ENCODE measurements at places on chromosomes 11 and 22. TPM values are rescaled to one million over a fixed set of nuclear protein-coding genes. Genes with fewer than 3 reads are reported as not detected.

CST6 gene
- not detected for total RNA-seq

OR2AG2 gene
- total RNA-seq = 0.15 TPM

GRCh38 chr22:23068832-23069385, 1.4 kb upstream of the GNAZ start:
- H3K27me3 ChIP-seq = peaks cover 16% of the 10 kb centered on the region
- peaks cover 36% of the 10 kb centered on the region for H3K4me1 ChIP-seq
- no peaks in the 10 kb centered on the region for H3K36me3 ChIP-seq
- H3K4me3 ChIP-seq = no peak overlapping the region
- H3K27ac ChIP-seq = no peak overlapping the region

DNA sequence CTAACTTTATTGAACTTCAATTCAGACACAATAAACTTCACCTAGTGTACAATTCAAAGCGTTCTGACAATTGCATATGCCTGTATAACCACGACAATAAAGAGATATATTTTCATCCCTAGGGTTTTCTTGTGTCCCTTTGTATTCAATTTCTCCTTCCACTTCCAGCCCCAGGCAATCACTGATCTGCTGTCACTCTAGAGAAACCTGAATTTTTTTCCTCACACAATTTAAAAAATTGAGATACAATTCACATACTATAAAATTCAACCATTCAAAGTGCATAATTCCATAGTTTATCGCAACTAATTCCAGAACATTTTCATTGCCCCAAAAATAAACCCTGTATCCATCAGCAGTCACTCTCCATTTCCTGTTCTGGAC, 116.6 kb downstream of the MRTFA start:
- H3K27me3 ChIP-seq = no peaks in the 10 kb centered on the region
- no peaks in the 10 kb centered on the region for H3K36me3 ChIP-seq
- H3K4me3 ChIP-seq = no peak overlapping the region
- no peak overlapping the region for H3K27ac ChIP-seq
- no peak for DNase-seq

TMEM223 gene
- 22.9 TPM for total RNA-seq

ANKK1 gene
- 0.47 TPM for total RNA-seq

GRCh38 chr11:10938650-10939387, 81.0 kb upstream of the ZBED5 start:
- no peak overlapping the region for H3K27ac ChIP-seq
- no peaks in the 10 kb centered on the region for H3K27me3 ChIP-seq
- peaks cover 6% of the 10 kb centered on the region for H3K4me1 ChIP-seq
- no peak for DNase-seq

GRCh38 chr11:74203966-74204365, 32.9 kb downstream of the PPME1 start:
- no peak overlapping the region for H3K27ac ChIP-seq
- no peak overlapping the region for H3K4me3 ChIP-seq
- no peaks in the 10 kb centered on the region for H3K27me3 ChIP-seq
- no peaks in the 10 kb centered on the region for H3K4me1 ChIP-seq
- no peak for DNase-seq

- H3K27ac ChIP-seq = peak overlapping the region; percentile 81
- no peak overlapping the region for H3K4me3 ChIP-seq
- no peaks in the 10 kb centered on the region for H3K27me3 ChIP-seq
- no peak for DNase-seq
- H3K4me1 ChIP-seq = peaks cover 31% of the 10 kb centered on the region
- peaks cover 28% of the 10 kb centered on the region for H3K36me3 ChIP-seq
Observed at GRCh38 chr11:58524232-58525036, 16.5 kb upstream of the OR5B21 start.

GRCh38 chr22:20982563-20982882, 426 bp downstream of the LZTR1 start:
- H3K36me3 ChIP-seq = peaks cover 21% of the 10 kb centered on the region
- H3K27me3 ChIP-seq = no peaks in the 10 kb centered on the region
- H3K27ac ChIP-seq = peak overlapping the region; percentile 91
- H3K4me3 ChIP-seq = peak overlapping the region; percentile 77
- no peak for DNase-seq

TRIM48 gene
- total RNA-seq = not detected

GRCh38 chr11:120869516-120870011, 154.3 kb upstream of the TBCEL start:
- no peak overlapping the region for H3K27ac ChIP-seq
- no peak overlapping the region for H3K4me3 ChIP-seq
- no peak for DNase-seq
- no peaks in the 10 kb centered on the region for H3K4me1 ChIP-seq
- no peaks in the 10 kb centered on the region for H3K36me3 ChIP-seq

GRCh38 chr11:116409238-116409637, 363.5 kb downstream of the BUD13 start:
- H3K4me1 ChIP-seq = no peaks in the 10 kb centered on the region
- H3K4me3 ChIP-seq = no peak overlapping the region
- no peak overlapping the region for H3K27ac ChIP-seq
- no peak for DNase-seq

CYTH4 gene
- total RNA-seq = 107 TPM

DNA sequence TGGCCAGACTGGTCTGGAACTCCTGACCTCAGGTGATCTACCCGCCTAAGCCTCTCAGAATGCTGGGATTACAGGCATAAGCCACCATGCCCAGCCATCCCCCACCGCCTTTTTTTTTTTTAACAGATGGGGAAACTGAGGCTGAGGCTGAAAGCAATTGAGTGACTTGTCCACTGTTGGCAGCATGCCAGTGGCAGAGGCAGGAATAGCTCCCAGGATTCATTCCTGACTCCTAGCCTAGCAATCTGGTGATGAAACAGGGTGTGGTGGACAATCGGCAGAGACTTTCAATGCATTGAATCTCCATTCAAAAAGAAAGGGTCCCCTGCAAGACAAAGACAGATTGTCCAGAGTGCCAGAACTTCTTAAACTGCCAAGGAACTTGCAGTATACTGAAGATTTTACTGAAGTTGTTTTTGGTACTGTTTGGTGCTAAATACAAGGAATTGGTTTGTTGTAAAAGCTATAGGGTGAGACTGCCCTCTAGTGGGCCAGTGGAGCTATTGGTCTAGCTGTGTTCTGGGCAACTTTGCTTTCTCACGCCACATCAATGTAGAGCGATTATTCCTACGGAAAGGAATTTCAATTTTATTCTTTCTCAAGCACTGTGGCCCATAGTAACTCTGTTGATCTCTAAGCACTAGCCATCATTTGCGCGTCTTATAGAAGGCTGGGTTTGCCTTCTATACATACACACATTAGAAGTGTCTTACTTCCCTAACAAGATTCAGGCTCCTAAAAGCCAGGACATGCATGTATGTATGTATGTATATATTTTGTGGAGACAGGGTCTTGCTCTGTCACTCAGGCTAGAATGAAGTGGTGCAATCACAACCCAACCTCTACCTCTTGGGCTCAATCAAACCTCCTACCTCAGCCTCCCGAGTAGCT, 21.0 kb downstream of the C22orf31 start:
- H3K36me3 ChIP-seq = peaks cover 14% of the 10 kb centered on the region
- H3K4me3 ChIP-seq = no peak overlapping the region
- peaks cover 14% of the 10 kb centered on the region for H3K4me1 ChIP-seq
- no peak for DNase-seq
- H3K27me3 ChIP-seq = peaks cover 4% of the 10 kb centered on the region

DNA sequence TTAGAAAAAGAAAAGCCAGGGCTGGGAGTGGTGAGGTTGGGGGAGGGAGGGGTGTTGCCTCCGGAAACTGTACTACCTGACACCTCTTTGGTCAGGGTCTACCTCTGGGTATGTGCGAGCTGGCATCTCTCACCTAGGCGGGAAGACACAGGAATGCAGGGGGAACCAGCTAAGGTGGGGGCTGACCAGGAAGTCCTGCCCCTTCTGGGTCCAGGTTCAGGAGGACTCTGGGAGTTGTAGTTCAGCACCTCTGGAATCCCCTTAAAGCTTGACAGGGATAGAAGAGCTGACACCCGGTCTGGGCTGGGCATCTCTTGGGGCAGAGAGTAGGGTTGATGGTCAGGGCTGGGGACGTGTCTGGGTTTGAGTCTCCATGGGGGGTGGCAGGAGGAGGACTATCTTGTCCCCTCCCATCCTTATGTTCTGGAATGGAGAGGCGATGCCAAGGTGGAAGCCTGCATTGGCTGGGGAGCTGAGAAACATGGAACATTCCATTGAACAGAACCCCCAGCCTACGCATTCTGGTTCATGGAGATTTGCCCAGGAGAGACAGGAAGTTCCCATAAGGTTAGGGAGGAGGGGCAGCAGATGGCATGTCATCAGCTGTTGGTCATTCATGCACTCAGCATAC, 2.1 kb upstream of the KIAA1671 start:
- H3K4me1 ChIP-seq = peaks cover 29% of the 10 kb centered on the region
- no peak overlapping the region for H3K4me3 ChIP-seq

DNA sequence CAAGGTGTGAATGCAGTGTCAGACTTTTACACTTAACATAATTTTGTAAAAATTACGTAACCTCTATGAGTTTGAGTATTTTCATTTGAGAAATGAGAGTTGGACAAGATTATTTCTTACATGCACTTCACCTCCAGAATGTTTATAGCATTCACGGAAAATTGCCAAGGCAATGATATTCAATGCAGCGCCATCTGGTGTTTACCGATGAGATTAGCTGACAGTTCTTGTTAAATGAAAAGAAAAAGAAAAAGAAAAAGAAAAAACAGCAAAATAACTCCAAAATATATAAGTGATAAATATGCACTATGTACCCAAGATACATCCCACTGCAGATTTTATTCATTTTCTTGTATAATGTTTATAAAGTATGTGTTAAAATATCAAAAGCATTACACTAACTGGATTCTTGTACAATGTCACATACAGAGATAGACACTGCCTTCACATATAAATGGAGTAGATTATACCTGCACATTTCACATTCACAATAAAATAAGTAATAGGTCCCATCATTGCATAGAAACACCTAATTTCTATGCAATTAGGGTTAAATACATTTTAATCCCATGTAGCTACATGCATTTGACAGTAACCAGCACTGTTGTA, 976.3 kb upstream of the FAT3 start:
- no peaks in the 10 kb centered on the region for H3K27me3 ChIP-seq
- H3K36me3 ChIP-seq = no peaks in the 10 kb centered on the region
- no peaks in the 10 kb centered on the region for H3K4me1 ChIP-seq
- H3K4me3 ChIP-seq = no peak overlapping the region

DNA sequence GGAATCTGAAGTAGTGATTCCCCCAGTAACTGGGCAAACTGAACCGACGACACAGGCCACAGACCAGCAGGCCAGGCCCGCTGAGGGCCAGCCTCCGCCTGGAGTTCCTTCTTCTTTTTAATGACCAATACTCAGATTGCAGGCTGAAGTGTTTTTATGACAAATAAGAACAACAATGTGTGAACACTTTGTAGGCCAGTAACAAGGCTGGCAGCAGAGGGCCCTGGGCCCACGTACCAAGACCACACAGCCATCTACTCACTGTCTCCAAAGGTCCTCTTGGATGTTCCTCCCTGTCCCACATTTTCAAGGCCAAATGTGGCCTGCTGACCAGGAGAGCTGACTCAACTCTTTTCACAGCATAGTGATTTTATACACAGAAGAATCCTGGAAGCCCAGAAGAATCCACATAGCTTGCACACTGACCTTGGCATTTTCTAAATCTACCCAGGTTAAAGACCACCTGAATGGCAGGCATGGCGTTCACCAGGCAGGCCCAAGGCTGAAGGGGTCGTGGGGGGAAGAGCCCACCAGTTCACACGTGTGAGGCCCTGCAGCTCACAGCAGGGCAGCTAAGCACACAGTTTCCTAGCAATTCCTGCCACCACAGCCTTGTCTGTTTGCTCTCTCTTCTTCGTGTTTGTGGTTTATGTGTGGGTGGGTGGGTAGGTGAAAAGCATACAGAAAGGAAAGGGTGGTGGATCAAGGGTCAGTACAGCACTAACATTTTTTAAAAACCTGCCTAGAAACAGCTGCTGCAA, 13.3 kb downstream of the SMCO4 start:
- peak; percentile 76 for DNase-seq
- peaks cover 45% of the 10 kb centered on the region for H3K4me1 ChIP-seq
- H3K36me3 ChIP-seq = no peaks in the 10 kb centered on the region
- no peak overlapping the region for H3K4me3 ChIP-seq
- no peaks in the 10 kb centered on the region for H3K27me3 ChIP-seq

DNA sequence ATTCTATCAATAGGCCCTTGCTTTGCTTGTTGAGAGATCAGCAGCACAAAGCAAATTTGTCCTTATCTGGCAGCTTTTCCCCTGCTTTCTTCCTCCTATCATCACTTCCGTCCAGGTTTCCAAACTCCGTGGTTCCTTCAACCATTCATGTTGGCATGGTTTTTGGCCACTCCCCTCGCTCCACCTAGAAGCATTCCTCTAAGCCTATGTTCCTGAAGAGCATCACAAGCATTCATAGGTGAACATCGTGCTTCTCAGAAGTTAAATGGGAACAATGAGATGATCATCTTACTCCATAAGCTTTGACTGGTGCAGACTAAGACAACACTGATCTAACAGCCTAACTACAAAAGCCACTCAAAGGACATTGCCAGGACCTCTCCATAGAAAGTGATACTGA, 86.3 kb downstream of the ETS1 start:
- H3K27ac ChIP-seq = peak overlapping the region; percentile 99
- no peak overlapping the region for H3K4me3 ChIP-seq
- no peak for DNase-seq

DNA sequence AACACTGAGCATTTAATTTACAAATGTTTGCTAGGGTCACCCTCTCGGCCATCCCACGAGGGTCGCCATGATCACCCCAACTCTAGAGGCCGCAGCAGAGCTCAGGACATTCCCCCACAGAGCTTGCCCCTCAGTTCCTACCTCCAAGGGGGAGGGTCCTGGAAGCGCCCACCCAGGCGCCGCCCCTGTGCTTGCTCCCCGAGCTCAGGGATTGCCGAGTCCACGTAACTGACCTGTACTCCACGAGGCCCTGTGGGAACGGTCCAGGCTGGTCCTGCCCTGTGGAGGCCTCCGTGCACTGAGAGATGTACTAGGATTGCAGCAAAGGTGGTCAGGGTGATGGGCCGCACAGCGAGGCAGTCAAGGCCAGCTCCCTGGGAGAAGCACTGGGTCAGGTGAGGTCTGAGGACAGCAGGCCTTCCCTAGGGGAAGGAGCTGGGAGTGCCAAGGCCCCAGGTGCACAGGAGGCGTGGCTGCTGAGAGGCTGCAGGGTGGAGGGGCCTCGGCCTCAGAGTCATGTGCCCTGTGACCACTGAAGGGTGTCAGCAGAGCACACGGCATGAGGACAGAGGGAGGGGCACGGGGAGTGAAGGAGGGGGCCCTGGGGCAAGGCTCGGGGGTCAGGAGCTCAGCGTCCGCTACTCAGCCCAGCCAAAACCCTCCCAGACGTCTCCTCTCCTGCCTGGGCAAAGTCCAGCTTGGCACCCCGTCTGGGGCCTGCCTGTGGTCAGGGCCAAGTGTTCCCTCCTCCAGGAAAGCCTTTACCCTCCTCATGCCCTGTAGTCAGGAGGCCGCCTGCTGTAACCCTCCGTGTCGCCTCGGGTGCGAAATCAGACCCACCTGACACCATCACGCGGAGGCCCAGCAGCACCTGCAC, 2.4 kb upstream of the MIOX start:
- H3K4me1 ChIP-seq = peaks cover 5% of the 10 kb centered on the region
- H3K36me3 ChIP-seq = no peaks in the 10 kb centered on the region
- DNase-seq = no peak
- no peak overlapping the region for H3K27ac ChIP-seq

- no peak for DNase-seq
- no peaks in the 10 kb centered on the region for H3K36me3 ChIP-seq
- H3K4me3 ChIP-seq = no peak overlapping the region
- H3K27ac ChIP-seq = no peak overlapping the region
- no peaks in the 10 kb centered on the region for H3K4me1 ChIP-seq
- no peaks in the 10 kb centered on the region for H3K27me3 ChIP-seq
Observed at GRCh38 chr11:87300640-87301380, 263.1 kb downstream of the TMEM135 start.

- H3K4me3 ChIP-seq = no peak overlapping the region
- no peaks in the 10 kb centered on the region for H3K4me1 ChIP-seq
- no peak overlapping the region for H3K27ac ChIP-seq
- no peaks in the 10 kb centered on the region for H3K27me3 ChIP-seq
- DNase-seq = peak; percentile 38
- no peaks in the 10 kb centered on the region for H3K36me3 ChIP-seq
Observed at GRCh38 chr11:117418737-117419481, 91.3 kb downstream of the CEP164 start.

NAALAD2 gene
- 3.0 TPM for total RNA-seq

PRRG4 gene
- 3.2 TPM for total RNA-seq

Measured in spleen (tissue), 13 donors.